ENCODE measurements at places on chromosomes 16 and 17.
A peak's percentile ranks its signal among the peaks of the same experiment; 100 is the strongest.

- DNase-seq = no peak
Measured at GRCh38 chr16:27618606-27619327, 68.8 kb downstream of the KATNIP start.

GRCh38 chr17:3656353-3656752, 12.0 kb downstream of the TAX1BP3 start:
- DNase-seq = no peak

DNA sequence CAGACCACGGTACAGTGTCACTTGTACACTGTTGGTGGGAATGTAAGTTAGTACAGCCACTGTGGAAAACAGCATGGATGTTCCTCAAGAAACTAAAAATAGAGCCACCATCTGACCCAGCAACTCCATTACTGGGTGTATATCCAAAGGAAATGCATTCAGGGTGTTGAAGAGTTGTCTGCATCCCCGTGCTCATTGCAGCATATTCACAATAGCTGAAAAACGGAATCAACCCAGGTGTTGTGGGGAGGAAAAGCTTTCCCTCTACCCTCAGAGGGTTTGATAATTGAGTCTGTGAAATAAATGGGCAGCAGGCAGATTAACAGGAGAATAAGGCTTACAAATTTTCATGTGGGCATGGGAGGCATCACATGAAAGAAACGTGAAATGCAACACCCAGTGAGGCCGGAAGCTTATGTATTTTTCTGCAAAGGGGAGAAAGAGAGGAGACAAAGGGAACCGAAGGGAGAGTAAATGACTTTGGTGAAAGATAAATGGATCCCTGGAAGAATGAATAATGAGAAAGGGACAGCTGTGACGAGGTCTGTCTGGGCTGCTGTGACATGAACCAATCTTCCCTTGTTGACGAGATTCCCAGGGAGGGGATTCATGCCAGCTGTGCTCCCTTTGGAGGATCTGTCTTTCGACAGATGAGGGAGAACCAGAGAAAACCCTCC, 106.2 kb downstream of the KCNJ12 start:
- DNase-seq = no peak

DNA sequence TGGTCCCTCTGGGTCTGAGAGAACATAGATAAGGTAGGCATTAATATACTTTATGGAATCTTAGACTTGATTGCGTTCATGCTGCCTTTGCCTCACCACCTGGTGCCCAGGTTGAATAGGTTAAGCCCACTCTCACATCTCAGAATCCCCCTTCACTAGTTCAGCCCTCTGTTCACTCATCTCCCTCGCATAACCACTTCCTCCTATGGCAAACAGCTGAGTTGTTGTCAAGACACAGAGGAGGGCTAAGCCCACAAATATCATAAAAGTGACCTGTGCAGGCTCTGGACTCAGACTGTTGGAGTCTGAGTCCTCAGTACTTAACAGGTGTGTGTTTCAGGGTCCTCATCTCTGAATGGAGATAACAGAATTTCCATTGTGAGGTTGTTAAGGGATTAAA, 55.7 kb downstream of the GOSR1 start:
- no peak for DNase-seq

- DNase-seq = no peak
Measured at GRCh38 chr17:30443721-30444120, 33.5 kb upstream of the GOSR1 start.

DNA sequence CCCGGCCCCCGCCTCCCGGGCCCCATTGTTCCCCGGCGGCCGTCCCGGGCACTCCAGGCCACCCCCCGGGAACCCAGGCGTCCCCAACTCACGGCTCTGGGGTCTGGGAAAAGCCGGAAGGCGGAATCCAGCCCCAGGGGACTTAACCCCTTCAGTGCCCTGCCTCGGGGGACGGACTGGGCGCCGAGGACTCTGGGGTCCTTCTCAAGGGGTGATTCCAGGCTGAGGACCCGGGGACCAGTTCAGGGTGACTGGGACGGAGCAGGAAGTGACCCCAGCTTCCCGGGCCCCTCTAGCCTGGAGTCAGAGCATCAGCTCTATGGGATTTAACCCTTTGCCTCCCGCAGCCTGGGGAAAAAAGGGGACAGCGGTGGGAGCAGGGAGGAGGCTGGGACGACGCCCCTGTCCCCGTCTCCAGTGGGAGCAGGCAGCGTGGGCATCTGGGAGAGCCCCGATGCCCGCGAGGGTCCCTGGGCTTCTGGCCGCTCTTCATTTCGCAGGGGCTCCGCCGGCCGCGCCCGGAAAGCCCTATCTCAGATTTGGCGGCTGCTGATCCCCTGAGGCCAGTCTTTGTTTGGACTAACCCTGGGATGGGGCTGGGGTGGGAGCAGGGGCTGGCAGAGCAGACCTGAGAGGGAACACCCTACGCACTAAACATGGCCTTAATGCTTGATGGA, at the start of gene ZNF629:
Gene ZNF629 (minus strand): TSS at position 270 of the 677 bp plus-strand sequence. CDS start 2,723 bp downstream, outside the sequence.
- peak; percentile 84 for DNase-seq

GRCh38 chr16:83989300-83989699, 21.3 kb downstream of the NECAB2 start:
- no peak for DNase-seq

DNA sequence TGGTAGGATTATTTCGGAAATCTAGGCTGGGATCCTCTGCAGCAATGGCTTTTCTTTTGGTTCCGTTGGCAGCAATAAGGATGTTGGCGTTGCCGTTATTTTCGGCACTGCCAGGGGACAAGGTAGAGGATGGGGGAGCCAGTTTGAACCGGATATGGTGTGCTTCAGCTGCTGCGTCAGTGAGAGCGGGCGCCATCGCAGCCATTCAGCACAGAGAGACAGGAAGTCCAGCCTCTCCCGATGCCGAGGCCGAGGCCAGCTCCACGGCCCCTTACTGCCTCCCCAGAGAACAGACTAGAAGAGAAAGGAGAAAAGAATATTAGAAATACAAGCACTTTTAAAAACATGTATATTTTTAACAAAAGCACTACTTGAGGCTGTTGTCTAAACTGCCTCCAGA, 21.3 kb downstream of the KANSL1 start:
- no peak for DNase-seq

DNA sequence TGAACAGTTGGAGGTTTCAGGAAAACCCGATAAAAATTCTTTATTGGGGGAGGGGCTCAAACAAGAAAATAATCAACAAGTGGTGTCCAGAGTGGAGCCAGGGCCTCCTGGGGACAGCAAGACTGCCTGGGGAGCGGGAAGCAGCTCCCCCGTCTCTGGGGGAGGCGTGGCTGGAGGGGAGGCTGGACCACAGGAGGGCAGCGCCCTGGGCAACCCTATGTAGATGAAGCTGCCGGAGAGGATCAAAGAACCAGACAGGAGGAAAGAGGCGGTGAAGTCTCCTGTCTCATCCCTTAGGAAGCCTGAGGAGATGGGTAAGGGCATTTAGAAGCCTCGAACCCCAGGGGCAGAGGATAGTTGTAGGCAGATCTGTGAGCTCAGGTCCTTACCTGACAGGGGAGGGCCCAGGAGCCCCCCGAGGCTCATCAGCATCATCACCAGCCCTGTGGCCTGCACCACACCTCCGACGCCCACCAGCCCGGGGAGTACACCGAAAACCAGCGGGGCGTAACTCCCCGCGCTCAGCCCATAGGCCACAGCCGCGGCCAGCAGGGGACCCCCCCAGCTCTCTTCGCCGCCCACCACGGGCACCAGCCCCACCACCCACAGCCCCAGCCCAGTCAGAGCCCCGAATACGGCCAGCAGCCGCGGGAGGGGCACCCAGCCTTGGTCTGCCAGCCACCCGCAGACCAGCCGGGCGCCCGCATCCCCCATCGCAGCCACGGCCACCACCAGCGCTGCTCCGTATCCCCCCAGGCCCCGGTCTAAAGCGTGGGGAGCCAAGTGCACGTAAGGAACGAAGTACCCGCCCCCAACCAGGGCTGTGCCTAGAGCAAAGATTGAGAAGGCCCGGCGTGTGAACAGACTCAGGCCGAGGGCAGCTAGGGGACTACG, 2.0 kb downstream of the SLC16A11 start:
- no peak for DNase-seq

DNA sequence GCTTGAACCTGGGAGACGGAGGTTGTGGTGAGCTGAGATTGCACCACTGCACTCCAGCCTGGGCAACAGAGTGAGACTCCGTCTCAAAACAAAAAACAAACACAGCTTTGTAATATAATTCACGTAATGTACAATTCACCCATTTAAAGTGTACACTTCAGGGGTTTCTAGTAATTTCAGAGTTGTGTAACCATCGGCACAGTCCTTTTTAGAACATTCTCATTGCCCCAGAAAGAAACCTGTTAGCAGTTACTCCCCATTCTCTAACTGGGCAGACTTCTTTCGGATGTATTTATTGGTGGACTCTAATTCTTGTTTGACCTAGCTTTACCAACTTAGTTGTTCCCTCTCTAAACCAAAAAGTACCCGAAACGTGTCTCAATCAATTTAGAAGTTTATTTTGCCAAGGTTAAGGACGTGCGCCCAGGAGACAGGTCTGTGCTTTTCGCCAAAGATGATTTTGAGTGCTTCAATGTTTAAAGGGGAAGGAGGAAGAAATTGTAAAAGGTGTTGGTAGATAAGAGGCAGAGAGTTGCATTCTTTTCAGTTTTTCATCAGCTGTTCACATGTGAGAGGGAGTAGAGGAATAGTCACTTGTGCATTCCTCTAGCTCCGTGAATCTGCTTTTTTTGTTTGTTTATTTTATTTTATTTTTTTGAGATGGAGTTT, 175.3 kb downstream of the PRKCA start:
- no peak for DNase-seq

DNA sequence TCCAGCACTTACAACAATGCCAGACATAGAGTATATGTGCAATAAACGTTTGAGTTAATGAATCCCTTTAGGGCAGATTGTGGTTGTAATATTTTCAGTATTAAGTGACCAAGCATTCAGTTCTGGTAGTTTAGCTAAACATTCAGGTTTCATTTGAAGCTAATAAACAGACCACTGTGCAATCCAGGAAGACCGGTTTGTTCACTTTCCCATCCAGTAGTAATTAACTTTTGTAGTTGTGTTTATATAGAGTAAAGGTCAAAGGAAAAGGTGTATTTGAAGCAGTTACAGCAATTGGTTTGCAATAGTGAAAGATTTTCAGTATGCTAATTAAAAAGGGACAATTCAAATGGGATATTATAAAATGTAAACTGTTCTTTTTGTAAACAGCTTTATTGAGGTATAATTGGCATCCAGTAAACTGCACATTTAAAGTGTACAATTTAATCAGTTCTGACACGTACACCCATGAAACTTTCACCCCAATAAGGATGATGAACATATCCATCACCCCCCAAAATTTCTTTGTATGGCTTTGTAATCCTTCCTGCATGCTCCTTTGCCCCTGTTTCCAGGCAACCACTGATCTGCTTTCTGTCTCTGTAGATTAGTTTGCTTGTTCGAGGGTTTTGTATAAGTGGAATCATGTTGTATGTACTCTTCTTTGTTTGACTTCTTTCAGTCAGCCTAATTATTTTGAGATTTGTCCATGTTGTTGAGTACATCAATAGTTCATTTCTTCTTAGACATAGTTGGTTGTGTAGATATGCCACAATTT, 26.3 kb downstream of the MRTFB start:
- no peak for DNase-seq

GRCh38 chr16:89184933-89185794, 13.6 kb downstream of the CDH15 start:
- no peak for DNase-seq

DNA sequence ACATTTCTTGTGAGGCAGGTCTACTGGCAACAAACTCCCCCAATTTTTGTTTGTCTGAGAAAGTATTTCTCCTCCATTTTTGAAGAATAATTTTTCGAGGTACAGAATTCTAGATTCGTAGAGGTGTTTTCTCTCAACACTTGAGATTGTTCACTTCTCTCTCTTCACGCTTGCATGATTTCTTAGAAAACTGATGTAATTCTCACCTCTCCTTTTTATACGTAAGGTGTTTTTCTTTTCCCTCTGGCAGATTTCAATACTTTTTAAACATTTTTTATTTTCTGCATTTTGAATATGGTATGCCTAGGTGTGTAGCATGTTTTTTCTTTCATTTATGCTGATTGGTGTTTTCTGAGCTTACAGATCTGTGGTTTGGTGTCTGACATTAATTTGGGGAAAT, 201.5 kb upstream of the AXIN2 start:
- no peak for DNase-seq

DNA sequence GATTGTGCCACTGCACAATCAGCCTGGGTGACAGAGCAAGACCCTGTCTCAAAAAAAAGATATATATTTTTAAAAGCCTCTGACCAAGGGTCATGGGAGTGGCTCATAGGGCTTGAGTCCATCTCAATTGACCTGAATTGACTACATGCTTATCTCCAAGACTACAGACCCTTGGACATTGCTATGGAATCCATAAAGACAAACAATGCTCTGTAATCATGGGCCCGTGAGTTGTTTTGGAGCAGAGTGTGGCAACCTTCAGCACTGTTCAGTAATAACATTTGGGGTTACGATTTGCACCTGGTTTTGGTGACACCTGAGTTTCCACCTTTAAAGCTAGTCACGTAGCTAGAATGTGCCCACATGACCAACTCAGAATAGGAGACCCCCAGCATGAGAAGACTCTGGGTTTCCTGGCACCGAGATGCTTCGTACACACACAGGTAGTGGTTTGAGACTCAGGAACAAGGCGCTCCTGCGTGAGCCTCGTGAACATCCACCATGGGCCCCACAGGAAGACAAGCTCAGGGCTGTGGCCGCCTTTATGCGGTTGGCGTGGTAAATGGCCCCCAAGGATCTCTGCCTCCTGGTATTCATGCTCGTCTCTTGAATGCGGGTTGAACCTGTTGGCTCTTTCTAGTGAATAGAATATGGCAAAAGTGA, 66.6 kb upstream of the RPH3AL start:
- no peak for DNase-seq

- DNase-seq = peak; percentile 68
Measured at GRCh38 chr16:84084570-84085270, 32.0 kb downstream of the MBTPS1 start.

DNA sequence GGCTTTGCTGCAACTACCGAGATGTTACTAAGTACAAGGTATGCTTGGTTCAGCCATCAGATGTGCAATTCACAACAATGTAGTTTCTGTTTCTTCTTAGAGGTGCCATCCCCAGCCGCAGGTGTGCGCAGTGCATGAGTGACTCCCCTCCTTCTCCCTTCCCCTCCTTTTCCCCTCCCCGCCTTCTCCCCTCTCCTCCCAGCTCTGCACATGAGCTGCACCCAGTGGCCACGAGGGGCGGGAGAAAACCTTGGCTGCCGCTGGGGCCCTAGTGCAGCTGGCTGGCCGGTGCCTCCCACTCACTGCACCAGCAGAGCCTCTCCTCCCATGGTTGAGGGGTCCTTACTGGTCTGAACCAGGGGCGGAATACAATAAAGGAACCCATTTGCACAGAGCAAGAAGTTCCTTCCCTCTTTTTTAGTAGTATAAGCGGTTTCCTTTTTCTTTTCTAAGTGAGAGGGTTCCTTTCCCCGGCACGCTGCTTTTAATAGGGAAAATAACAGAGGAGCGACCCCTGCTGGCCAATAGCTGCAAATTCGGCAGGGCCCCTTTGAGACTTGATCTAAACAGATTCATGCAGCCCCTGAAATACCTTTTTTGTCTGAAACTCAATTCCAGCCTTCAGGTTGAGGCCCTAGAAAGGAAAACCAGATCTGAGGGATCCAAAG, 7.8 kb upstream of the CCL15 start:
- DNase-seq = no peak

- DNase-seq = no peak
Measured at GRCh38 chr16:66639091-66639885, 34.8 kb downstream of the CMTM3 start.

GRCh38 chr16:57025941-57026777, 36.8 kb downstream of the NLRC5 start:
- DNase-seq = no peak

- DNase-seq = no peak
Measured at GRCh38 chr16:27174798-27175197, 28.5 kb upstream of the KDM8 start.

GRCh38 chr16:9370061-9370491, 278.6 kb downstream of the HAPSTR1 start:
- DNase-seq = no peak

Data from SJSA1 (cell line).